ENCODE measurements at places on chromosomes 4 and X.

DNA sequence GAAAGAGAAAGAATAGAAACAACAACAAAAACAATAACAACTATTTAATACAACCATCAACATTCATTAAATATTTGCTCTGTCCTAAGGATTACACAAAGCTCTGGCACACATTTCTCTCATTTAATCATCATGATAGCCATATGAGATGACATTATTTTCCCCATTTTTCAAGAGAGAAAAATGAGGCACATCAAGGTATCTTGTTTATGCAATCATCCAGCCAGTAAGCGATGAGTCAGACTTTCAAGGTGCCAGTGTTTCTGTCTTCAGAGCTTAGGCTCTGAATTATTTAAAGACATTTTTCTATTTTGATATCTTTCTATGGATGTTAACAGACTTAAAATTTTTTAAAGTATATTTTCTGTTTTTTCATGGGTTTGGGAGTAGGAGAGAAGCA is 541.8 kb upstream of the SMIM31 start:
- DNase-seq = no peak

GRCh38 chrX:25523574-25524540 is 508.1 kb upstream of the ARX start:
- no peak for DNase-seq

GRCh38 chrX:55490974-55491373 is 1.3 kb upstream of the USP51 start:
- no peak for DNase-seq

- no peak for DNase-seq
These were observed 122.4 kb upstream of the HAND2 start for GRCh38 chr4:173652283-173652931.

DNA sequence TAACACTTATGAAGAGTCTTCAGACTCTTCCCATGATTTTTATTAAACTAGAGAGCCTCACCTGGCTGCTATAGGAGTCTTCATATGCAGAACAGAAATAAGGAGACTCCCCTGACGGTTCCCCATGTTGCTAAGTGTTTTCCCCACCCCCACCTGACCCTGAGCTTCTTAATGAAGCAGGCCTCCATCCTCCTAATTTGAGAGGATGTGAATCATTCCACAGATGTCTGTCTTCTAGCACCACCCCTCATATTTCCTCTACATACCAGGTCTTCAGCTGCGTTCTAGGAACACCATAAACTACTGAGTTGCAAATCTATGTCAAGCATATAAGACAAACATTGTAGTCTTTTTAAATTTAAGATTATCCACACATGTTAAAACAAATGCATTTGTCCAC is 36.9 kb downstream of the RP2 start:
- DNase-seq = peak; percentile 47

GRCh38 chrX:123696334-123696733 is 36.5 kb downstream of the THOC2 start:
- no peak for DNase-seq

DNA sequence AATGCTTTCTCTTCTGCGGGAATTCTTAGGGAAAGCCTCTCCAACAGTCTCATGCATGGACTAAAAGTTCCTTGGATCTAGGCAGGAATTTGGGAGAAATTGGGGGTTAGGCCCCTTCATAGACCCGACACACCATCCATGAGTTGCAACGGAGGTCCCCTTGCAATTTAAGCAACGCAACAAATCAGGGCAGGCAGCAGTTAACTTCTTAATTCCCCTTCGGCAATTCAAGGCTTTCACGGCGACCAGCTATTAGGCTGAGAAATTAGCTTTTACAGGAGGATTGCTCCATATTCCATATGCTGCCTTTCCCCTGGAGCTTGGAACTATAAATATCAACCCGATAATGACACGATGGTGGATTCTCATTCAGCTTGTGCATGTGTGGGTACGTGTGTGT is 241.0 kb downstream of the SHOX start:
- DNase-seq = no peak

GRCh38 chrX:22959204-22959920 is 40.4 kb upstream of the DDX53 start:
- DNase-seq = no peak

DNA sequence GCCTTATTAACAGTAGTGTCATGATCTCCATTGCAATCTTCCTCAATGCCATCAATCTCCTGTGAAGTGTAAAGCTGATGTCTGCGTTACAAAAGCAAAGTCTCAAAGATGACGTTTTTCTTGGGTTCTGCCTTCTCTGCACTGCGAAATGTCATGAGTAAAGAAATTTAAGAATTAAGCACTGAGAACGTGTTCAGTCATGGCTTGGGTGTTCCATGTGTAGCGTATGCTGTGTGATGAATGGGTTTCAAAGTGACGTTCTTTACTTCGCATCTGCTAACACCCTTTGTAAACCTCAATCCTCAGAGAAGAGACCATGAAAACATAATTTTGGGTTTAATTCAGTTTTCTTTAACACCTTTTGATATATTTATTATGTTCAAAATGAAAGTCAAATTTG is 999 bp downstream of the NAP1L5 start:
- DNase-seq = no peak

GRCh38 chrX:24694825-24695224 is 1.1 kb downstream of the POLA1 start:
- DNase-seq = peak; percentile 11

All from EL (cell line).